LoVo (cell line): ENCODE measurements at places on chromosomes 12 and 14.

DNA sequence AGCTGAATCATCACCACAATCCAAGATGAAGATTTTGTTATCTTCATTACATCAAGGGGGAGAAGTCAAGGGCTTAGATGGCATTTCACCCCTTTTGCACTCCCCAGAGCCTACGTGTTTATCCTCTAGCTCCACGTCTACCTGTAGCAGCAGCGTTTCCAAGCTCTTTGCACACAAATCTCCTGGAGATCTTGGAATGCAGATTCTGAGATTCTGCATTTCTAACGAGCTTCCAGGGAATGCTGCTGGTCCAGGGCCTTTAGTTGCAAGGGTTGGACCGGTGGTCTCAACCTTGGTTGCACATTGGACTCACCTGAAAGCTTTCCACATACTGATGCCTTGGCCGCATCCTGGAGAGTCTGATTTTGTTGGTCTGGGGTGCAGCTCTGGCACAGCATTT, 49.5 kb upstream of the STON2 start:
- no peak for DNase-seq

DNA sequence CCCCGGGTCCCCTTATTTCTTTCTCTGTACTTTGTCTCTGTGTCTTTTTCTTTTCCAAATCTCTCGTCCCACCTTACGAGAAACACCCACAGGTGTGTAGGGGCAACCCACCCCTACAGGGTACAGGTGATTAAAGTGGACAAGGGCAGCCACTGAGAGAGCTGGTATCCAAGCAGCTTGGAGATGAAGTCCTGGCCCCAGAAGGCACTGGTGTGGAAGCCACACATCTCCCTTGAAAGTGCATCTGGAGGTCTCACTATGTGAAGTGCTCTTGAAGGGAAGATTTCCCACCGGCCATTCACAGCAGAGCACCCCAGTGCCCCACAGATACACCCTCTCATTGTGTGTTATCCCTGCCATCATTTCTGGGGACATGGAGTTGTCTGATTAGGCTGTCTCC, 6.3 kb upstream of the BICD1 start:
- DNase-seq, result no peak

GRCh38 chr14:95385701-95386100, 66.0 kb upstream of the CLMN start:
- no peak for DNase-seq

DNA sequence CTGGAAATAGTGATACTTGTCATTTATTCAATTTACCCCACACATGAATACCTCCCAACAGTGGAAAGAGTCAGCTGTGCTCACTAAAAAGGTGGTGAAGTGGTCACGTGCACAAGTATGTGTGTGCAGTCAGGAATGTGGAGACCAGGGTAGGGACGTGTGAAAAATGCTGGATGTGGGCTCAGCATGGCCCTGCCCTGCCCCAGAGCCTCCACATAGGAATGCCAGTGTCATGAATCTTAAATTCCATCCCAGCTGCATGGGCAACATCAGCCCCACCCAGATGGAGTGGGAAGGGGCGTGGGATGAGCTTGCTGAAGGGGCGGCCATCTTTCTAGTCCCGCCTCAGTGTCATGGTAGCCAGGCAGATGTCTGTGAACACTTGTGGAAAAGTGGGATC, 87.7 kb downstream of the C12orf75 start:
- DNase-seq, result peak; percentile 70

GRCh38 chr12:48592591-48593086, 22.8 kb upstream of the LALBA start:
- no peak for DNase-seq

DNA sequence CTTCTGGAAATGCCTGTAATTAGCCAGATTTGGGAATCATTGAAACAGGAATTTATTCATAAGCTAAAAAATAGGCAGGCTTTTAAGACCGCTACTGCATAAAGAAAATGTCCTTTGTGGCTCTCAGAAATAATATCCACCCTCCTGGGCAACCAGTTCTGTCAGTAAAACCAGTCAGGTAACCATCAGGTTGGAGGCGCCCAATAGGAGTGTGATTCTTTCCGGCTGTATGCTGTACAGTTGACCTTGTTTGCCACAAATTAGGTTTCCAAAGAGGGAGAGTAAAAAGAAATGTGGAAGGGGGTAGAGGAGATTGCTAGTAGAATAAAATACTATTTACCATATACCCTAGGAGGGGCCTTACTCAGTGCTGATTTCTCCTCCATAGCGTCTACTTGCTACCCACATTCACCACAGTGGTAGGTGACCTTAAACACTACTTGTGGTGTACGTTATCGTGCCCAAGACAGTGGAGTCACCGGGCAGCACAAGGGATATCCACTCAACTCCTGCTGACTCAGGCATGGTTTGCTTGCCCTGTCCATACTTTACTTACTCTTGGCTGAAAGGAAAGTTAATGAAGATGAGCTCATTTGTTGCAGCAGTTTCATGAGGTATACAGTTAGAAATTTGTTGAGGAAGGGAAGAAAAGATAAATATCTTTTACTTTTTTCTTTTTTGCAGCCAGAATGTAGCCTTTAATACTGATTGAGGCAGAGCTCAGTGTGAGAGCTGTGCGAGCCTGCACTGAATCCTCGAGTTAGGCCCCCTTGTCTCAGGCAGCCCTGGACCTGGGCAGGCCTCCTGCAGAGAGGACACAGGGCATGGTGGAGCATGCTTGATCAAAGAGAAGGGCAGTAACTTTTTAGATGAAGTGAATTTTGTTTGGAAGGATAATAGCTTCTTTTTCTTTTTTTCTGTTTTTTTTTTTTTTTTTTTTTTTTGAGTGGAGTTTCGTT, 76.7 kb downstream of the DIP2B start:
- DNase-seq, result no peak
